Hematopoietic multipotent progenitor cell treated with erythropoietin and hydrocortisone succinate and interleukin-3 and kit ligand, for 6 days (in vitro differentiated cells): ENCODE measurements at places on chromosomes 3 and 15.

GRCh38 chr15:29401644-29402043 lies 132.0 kb upstream of the NSMCE3 start:
- no peak for DNase-seq

GRCh38 chr3:94372026-94372425 lies 309.2 kb downstream of the NSUN3 start:
- DNase-seq = peak; percentile 17

DNA sequence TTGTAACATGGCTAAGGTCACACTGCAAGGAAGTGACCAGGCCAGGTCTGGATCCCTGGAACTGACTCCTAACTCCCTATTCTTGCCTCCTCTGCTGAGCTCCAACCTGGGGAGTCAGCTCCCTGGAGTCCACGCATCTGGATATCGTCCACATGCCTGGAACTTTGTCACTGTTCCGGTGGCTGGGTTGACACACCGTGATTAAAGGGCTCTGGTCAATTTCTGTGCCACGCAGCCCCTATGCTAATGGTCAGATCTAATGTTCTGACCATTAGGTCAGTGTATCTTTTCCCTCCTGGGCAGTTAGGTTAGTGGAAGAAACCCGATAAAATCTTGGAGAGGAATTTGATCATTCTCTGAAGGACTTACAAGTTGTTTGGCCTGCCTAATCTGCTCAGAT lies 1.6 kb upstream of the TPM1 start:
- DNase-seq = no peak

- no peak for DNase-seq
Measured at GRCh38 chr3:122003112-122003511, 18.9 kb downstream of the ILDR1 start.

GRCh38 chr3:12579905-12580304 lies 23.0 kb downstream of the MKRN2 start:
- no peak for DNase-seq

GRCh38 chr3:14266361-14266760 lies 87.7 kb downstream of the LSM3 start:
- no peak for DNase-seq

- DNase-seq = no peak
Measured at GRCh38 chr3:105364128-105364527, 2.6 kb upstream of the ALCAM start.

- no peak for DNase-seq
Measured at GRCh38 chr3:151568184-151568583, 107.3 kb upstream of the IGSF10 start.

DNA sequence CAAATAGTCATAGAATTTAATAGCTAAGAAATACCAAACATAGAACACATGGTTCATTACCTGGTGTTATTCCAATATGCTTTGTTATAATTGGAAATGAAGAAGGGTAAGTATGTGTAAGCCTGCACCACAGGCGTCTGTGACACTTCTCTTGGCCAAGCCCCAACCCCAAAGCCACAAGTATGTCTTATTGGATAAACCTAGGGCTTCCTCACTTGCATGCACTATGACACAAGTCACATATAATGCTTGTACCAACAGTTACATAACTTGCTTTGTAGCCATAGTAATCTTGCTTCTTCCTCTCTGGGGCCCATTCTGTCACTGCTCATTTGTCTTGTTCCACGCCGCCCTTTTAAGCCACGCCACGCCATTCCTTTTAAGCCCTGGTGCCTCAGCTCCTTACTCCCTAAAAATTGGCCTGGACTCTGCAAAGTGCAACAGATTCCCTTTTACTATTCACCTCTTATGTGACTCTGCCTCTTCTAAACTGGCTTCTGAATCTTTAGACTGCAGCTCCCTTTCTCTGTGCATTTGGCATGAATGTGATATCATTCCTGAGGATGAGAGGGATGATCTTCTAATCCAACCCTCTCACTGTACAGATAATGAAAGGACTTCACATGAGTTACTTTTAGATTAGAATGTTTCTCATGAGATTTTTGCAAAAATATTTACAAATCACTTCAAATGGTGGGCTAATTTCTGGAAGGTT lies 48.1 kb upstream of the EPHA3 start:
- DNase-seq = peak; percentile 58

DNA sequence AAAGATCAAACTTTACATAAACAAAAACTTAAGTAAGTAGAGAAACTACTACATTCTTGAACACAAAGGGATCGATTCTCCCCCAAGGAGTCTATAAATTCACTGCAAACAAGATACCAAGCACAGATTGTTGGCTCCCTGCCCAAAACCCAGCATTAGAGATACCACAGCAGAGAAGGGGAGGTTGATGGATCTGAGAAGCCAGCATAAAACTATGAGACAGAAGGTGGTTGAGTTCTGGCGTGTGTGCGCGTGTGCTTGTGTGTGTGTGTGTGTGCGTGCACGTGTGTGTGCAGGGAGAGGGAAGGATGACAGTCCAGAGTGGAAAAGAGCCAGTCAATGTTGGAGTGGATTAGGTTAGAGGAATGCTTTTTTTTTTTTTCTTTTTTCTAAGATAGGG lies 143.2 kb upstream of the PRR20G start:
- DNase-seq = peak; percentile 50

DNA sequence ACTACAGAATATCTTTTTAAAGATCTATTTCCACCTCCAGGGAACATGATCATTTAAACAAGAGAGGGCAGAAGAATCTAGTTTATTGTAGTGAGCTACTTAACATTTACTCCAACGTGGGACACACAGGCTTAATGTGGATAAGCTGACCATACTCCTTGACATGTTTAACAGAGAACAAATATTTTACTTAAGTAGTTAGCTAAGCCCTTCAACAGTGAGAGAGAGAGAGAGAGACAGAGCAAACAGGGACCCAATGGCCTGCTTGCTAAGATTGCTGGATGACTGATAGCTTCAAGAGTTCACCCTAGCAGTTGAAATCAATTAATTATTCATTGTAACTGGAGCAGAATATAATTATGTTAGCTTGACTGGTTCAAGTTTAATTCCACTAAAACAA lies 158.6 kb downstream of the ADAM10 start:
- DNase-seq = no peak

- DNase-seq = peak; percentile 8
Measured at GRCh38 chr3:162719684-162720341, 1223.2 kb downstream of the OTOL1 start.

- no peak for DNase-seq
Measured at GRCh38 chr3:55879901-55880331, 392.8 kb upstream of the WNT5A start.

- peak; percentile 45 for DNase-seq
Measured at GRCh38 chr3:139455855-139456254, 20.5 kb downstream of the RBP2 start.

- DNase-seq = no peak
Measured at GRCh38 chr3:156964577-156964976, 138.4 kb downstream of the LEKR1 start.

DNA sequence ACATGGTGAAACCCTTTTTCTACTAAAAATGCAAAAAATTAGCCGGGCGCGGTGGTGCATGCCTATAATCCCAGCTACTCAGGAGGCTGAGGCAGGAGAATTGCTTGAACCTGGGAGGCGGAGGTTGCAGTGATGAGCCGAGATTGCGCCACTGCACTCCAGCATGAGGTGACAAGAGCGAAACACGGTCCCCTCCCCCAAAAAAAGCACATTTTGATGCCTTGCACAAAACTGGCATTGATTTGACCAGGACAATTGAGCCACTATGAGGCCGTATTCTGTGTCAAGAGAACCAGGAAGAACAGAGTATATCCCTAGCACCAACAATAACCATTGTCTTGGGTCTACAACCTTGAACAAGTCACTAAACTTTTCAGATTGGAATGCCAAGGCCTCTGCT lies 50.6 kb downstream of the SH3BP5 start:
- no peak for DNase-seq

DNA sequence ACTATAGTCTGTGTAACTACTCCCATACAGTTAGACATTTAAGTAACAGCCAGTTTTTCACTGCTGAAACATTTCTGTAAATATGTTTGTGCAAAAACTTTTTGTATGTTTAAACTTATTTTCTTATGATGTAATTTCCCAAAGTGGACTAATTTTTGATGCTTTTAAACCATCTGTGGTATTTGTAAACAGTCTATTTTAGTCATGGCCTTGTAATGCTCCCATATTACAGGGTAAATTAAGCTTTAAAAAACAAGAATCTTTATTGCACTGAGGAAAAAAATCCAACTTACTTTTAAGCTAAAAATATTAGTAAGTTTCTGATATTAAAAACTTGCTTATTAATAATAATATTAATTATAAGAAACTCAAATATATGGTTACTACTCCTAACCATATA lies 13.5 kb downstream of the CCDC14 start:
- no peak for DNase-seq

- no peak for DNase-seq
Measured at GRCh38 chr3:50672656-50673055, 2.1 kb upstream of the DOCK3 start.

DNA sequence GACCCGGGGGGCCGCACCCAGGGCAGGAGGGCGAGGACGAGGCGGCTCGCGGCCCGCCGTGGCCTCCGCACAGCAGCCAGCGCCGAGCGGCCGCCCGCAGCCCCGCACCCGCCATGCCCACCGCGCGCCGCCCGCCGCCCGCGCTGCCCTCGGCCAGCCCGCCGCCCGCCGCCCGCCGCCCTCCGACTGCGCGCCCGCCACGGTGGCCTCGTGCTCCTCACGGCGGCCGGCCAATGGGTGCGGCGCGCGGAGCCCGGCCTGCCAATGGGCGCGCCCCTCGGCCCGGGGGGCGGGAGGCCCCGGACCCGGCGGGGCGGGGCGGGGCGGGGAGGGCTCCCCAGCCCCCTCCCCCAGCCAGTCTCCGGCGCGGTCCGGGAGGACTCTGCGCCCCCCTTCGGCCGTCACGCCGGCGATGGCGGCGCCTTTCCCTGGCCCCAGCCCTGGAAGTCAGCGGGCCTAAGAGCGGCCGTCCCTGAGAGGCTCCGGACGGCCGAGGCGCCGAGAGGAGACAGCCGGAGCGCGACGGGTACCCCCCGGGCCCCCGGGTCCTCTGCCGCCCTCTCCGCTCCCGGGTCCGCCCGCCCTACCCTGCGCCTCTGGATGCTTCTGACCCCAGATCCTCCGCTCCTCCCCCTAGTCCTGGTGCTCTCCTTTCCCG lies at the start of gene NT5DC2:
NT5DC2 (minus strand) TSS at position 235 of the 658 bp plus-strand sequence; CDS start at position 115, 120 bp downstream.
- DNase-seq = peak; percentile 88
